ENCODE measurements at places on chromosomes 1 and 21.

DNA sequence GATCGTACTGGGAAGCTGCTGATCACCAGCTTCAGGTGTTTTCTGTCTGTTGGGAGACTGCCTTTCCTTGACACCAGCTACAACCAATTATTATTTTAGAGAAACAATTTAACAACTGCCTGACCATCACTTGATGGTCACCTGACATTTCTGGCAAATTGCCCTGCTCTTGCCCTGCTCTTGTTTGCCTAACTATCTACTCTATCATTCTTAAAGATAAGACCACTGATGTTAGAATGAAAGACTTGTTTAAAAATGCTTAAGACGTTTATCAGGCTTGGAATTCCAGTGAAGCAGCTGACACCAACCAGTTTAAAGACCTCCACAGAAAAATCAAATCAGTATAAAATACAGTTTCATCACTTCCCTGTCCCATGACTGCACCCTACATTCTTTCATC lies 423.3 kb upstream of the CAMK1G start:
- no peak for ATAC-seq

GRCh38 chr1:155169541-155169940 lies 3.6 kb downstream of the KRTCAP2 start:
- no peak for ATAC-seq

GRCh38 chr21:45747233-45747766 lies 103.8 kb downstream of the PCBP3 start:
- peak; percentile 80 for ATAC-seq

DNA sequence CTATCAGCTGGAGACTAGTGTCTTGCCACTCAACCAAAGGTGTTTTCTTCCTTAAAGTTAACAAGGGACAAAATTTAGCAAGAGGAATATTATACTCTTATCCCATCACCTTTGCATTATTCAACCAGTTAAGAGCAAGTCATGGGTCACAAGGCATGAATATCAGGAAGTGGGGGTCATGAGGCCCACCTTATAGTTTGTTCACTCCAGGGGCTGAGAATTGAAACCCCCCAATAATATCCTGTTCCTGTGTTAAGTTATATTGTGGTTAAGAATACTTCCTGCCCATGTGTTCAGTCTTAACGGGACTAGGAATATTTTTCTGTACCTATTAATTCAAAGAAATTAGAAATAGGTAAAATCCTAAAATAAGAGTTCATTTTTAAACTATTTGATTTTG lies 239.7 kb downstream of the S1PR1 start:
- no peak for ATAC-seq

- no peak for ATAC-seq
Observed at GRCh38 chr1:198649232-198649967, 10.6 kb downstream of the PTPRC start.

DNA sequence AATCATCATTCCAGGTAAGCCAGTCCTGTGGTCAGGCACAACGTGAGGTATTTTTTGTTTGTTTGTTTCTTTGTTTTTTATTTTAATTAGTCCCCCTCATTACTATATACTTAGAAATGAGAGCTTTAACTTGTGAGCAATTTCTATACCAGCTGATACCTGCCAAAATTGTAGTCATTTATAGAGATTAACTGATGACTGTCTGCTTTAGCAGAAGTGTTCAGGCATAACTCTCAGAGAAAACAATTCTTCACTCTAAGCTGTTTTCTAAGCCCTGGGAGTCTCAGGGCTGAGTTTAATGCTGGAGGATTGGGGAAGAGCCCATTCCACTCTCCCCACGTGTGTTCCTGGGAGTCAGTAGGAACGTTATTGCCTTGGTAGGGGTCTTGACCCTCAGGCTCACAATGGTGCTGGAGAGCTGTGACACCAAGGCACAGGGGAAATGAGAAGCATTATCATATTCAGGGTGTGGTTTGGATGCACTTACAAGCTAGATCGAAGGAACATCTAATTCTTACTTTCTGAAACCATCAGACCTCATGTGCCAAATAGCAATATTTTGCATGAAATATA lies 168.2 kb downstream of the CLIC6 start:
- peak; percentile 11 for ATAC-seq

GRCh38 chr1:14945132-14946010 lies 208.2 kb upstream of the TMEM51 start:
- peak; percentile 80 for ATAC-seq

DNA sequence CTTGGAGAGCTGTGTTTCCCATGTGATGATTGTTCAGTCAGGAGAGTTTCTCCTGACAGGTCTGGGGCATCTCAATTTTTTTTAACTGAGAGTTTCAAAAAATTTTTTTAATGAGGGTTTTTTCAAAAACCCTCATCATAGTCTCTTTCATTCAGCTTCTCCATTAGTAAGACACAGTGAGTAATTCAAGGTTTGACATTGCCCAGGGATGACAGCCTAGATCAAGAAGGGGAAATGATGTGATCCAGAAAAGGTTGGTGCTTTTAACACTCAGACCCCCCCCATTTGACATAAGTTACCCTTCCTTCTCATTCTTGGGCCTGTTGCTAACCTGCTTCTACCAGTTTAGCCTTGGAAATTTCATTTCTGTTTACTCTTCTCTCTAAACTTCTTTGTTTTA lies 189.4 kb upstream of the HOOK1 start:
- ATAC-seq: peak; percentile 60

DNA sequence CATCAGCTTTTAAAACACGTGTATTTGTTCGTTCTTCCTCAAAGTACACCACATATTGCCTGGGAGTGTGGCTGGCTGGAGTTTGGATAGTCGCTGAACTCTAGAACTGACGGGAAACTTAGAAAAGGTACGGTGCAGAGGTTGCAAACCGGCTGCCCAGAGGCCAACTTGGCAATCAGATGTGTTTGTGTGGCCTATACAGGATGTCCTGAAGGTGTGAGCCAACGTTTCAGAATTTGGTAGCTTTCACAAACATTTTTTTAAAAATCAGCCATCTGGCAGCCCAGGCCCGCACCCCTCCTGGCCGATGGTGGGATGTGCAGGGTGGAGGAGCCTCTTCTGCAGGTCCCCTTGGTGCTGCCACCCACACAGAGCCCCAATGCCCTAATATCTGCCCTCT lies 73.6 kb upstream of the SLC25A33 start:
- no peak for ATAC-seq

- no peak for ATAC-seq
Observed at GRCh38 chr1:28494737-28495136, 11.1 kb upstream of the RCC1 start.

GRCh38 chr1:165456114-165456513 lies 11.2 kb upstream of the RXRG start:
- ATAC-seq: no peak

DNA sequence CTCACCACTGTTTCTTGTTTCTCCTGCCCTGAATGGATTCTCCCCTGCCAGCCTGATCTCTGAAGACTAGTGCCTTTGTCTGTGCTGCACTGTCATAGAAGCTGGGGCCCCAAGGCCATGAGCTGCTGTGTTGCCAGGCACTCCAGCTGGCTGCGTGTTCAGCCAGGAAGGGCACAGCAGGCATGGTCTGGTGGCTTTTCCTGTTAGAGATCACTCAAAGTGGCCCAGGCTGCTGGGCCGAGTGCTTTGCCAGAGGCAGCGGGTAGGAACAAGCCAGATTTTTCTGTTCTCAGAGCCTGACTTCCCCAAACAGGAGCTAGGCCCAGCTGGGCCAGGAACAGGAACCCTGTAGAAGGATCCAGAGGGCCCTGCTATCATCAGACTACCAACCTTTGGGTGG lies 5.2 kb downstream of the ADPRS start:
- ATAC-seq: no peak

- ATAC-seq: no peak
Observed at GRCh38 chr21:41500363-41500762, 7.6 kb downstream of the TMPRSS2 start.

DNA sequence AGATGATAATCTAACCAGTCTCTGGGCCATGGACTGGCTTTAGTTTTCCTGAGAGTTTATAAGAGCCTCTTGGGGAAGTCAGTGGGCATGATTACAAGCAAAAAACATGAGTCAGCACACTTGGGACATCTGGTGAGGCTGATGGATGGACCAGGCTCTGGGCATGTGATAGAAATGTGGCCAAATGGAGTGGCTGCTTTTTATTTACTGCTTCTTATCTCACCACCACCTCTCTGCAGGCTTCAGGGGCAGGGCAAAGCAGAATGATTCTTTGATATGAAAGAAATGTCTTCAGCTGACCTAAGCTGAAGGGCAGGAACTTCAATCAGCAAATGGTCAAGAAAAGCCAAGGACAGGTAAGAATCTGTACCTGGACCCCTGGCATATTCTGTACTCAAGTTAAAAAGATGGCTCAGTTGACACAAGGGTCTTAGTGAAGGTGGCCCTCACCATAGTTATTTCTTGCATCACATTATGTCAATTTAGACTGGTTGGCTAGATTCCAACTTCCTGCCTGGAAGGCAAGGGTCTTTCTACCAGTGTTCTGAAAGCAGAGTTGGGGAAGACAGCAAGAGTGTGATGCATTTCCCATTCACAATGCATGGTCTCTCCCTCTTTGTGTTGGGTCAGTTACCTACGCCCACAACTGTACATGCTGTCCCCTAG lies 162.8 kb downstream of the FASLG start:
- ATAC-seq: peak; percentile 70

GRCh38 chr1:79353224-79353623 lies 346.7 kb upstream of the ADGRL4 start:
- ATAC-seq: peak; percentile 89

- no peak for ATAC-seq
Observed at GRCh38 chr1:31944205-31945089, 6.3 kb upstream of the PTP4A2 start.

DNA sequence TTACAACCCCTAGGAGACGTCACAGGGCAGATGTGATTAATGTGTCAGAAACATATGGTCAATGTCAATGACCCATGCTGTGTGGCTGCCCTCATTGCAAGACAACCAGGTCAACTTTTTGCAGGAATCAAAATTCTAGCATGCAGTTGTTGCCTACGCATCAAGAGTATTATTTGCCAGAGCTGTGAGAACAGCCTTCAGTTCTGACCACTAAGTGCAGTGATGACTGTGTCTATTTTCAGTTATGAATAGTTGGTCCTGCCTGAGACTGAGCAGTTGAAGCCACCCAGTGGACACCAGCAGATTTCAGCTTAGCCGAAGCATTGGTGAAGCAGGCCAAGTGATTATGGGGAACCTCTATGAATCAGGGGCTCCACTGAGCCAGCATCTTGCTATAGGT lies 47.3 kb downstream of the LYPLAL1 start:
- peak; percentile 60 for ATAC-seq

DNA sequence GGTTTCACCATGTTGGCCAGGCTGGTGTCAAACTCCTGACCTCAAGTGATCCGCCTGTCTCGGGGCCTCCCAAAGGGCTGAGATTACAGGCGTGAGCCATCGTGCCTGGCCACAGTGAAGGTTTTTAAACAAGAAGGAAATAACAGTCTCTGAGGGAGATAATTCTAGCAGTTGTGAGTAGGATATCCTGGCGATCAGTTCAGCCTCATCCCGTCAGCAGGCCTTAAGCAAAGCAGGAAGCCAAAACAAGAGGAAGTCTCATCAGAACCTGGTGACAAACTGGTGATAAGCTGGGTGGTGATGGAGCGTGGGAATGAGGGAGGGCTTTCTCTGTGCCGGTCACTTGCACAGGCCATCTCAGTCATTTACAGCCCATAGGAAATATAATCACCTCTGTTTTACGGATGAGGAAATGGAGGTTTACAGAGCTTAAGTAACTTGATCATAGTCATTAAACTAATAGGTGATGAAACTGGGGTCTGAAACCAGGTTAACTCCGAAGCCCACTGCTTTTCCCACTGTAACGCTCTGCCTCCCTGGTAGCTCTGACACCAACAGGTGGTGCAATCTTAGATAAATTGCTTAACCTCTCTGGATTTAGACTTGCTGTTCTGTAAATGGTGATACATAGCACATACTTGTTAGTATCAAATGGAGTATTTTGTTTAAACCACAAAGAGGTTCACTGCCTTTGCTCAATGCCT lies 40.8 kb upstream of the A3GALT2 start:
- ATAC-seq: no peak

Measured in SK-N-SH treated with all-trans-retinoic acid at 6 μM for 48 hours (cell line).